Uterine smooth muscle cell (primary cell): ENCODE measurements at places on chromosomes 13 and 19. TPM values are rescaled to one million over a fixed set of nuclear protein-coding genes. Genes with fewer than 3 reads are reported as not detected.

Gene THSD1
- 8.4 and 14.1 TPM in 2 replicates for total RNA-seq

Gene SMIM24
- not detected in 2 replicates for total RNA-seq

Gene PCP2
- not detected in 2 replicates for total RNA-seq

Gene GNA15
- total RNA-seq, result 0.11 and 0.50 TPM in 2 replicates

Gene GRK1
- total RNA-seq, result 0.11 TPM in 1 of 2 replicates, not detected in the other

Gene RAVER1
- 16.1 and 17.5 TPM in 2 replicates for total RNA-seq

Gene PLEKHA4
- total RNA-seq, result 12.0 and 15.5 TPM in 2 replicates

Gene ADAT3
- total RNA-seq, result 3.9 and 4.1 TPM in 2 replicates

Gene COMP
- total RNA-seq, result 0.11 and 1.1 TPM in 2 replicates

Gene PRKCG
- total RNA-seq, result not detected in 2 replicates

Gene SIGLECL1
- total RNA-seq, result not detected in 2 replicates

Gene ZNF43
- total RNA-seq, result 4.7 and 6.0 TPM in 2 replicates

Gene KHSRP
- 94.7 and 125 TPM in 2 replicates for total RNA-seq

Gene CD209
- not detected in 2 replicates for total RNA-seq
